Kidney epithelial cell (primary cell): ENCODE measurements at places on chromosomes 3 and 15.
A peak's percentile ranks its signal among the peaks of the same experiment; 100 is the strongest.

DNA sequence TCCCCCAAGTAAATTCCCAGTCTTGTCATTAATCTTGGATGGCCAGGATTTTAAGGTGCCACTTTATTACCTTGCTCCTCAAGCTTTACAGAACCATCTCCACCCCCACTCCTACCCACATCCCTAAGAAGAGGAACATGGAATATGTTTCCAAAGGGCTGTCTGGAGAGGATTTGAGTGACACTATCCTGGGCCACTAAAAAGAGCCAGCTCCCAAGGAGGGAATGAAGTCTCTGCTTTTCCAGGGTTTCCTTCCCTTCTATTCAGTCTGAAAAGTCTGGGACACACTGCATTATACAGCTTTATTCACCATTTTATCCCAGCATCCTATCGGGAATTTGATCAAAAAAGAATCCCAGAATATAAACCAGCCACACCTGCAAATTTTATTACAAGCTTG, 35.6 kb upstream of the MECOM start:
- no peak for DNase-seq

DNA sequence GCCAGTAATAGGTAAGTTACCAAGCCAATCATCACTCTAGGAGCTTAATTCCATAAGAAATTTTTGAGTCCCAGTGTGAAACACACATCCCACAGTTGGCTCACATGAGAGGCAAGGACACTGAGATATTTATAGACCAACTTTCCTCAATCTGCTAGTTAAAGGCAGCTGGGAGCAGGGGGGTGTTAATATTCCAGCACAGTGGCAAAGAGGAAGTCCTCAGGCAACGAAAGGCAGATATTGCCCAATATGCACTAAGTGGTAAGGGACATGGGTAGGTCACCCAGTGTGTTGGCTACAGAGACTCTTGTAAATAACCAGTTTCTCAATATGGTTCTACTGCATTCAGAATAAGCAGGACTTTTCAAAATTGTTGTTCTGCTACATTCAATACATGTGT, 61.0 kb downstream of the TOP2B start:
- no peak for DNase-seq

GRCh38 chr15:78695046-78695671, 54.1 kb upstream of the CHRNB4 start:
- no peak for DNase-seq

DNA sequence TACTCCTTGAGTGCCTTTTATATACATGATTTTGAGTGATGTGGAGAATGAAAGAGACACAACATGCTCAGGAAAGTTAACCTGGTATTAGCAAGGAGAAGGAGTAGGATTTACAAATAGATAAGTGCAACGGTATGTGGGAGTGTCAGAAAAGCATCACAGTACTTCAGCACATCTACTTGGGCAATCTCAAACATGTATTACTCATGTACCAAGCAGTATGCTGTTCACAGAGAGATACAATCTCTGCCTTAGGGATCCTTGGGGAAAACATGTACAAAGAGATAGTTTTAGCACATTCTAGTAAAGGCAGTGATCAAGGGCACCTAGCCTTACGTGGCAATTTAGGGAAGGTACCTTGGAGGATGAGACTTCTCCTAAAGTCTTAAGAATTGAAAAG, 146.5 kb downstream of the FILIP1L start:
- no peak for DNase-seq

- no peak for DNase-seq
These were observed 44.4 kb upstream of the RSL24D1 start for GRCh38 chr15:55241186-55241585.

- DNase-seq = no peak
These were observed 665 bp downstream of the GLB1 start for GRCh38 chr3:33096093-33096868.

DNA sequence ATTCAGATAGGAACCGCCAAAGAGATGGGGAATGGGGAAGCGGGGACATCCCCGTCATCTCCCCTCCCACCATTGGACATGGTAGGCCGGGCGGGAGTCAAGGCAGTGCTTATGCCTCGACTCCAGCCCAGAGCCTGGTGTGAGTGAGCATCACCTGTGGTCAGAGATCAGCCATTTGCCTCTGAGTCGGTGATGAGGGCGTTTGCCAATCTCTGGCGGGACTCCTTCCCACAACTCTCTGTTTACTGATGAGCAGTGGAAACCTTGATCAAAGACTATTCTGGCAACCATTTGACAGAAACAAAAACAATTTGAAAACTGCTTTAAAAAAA, 63.9 kb upstream of the HES1 start:
- DNase-seq = no peak

DNA sequence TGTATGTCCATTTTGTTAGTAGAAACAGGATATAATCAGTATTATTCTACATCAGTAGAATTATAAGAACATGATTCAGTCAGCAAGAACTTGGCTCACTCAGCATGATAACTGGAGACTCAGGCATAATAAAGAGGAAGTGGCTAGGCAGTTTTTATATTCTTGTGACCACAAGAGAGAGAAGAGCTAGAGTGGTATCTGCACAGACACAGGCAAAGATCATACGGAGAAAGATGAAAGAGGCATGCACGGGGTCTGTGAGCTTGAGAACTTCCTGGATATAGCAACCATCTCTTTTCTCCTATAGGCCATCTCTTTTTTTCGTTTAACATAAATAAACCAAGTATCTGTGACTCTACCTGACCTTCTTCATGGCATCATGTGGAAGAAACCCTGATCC, 46.8 kb downstream of the MYO5A start:
- DNase-seq = peak; percentile 52

GRCh38 chr3:8460050-8460708, 41.4 kb upstream of the LMCD1 start:
- DNase-seq = no peak

GRCh38 chr15:43508991-43509659, 8.3 kb upstream of the MAP1A start:
- DNase-seq = no peak

DNA sequence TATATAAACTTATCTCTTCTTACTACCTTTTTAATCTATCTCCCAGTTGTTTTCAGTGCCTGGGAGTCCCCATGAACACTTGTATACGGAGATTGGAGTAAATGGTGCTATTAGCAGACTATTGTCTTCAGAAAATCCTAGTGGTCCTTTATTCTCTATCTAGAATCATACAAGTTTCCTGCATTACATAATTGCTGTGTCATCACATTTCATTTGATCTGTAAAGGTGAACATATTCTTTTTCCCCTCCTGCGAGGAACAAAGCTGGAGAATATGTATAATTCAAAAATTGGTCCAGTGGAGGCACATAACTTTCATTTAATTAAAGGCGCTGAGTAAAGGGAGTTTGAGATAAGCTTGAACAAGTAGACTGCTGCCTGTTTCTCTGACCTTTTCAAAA, 324.8 kb downstream of the FEZF2 start:
- DNase-seq = no peak

GRCh38 chr3:69791106-69791505, 51.8 kb downstream of the MITF start:
- DNase-seq = no peak

DNA sequence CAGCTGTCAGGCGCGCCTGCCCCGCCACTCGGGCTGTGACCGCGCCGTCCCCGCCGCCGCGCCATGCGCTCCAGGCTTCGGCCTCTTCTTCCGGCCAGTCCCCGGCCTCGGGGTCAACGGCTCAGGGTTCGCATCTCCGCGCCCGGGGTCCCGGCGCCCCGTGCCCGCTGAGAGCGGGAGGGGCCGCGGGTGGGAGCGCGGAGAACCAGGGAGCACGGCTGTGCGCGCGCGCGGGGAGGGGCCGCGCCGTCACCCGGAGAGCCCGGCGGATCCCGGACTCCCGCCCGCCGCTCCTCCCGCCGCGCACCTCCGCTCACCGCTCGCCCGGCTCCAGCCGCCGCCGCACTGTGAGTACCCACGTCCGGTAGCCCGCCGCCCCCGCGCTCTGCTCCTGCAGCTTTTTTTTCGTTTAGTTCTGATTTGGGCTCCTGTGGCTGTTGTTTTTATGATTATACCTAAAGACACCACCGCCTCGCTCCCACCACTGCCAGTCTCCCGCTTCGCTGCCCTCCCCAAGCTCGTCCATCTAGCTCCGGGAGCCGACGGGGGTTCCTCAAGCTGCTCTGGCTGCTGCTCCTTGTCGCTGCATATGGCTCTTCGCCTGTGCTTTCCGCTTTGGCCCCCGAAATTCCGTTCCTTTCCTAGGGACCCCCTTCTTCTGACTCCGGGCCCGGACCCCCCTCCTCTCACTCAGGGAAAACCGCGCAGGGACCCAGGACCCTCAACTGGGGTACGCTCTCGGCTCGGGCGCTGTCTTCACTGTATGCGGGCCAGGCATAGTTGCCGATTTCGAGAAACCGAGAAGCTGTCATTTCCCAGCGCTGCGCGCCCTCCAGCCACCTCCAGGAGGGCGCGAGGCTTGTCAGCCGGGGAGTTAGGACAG, 1.8 kb upstream of the SKOR1 start:
- no peak for DNase-seq

- DNase-seq = no peak
These were observed 66.5 kb downstream of the CDAN1 start for GRCh38 chr15:42670451-42670850.

- peak; percentile 21 for DNase-seq
These were observed 87.2 kb downstream of the OPA1 start for GRCh38 chr3:193680220-193680619.

- no peak for DNase-seq
These were observed 45.7 kb downstream of the SLC6A6 start for GRCh38 chr3:14448063-14448462.

DNA sequence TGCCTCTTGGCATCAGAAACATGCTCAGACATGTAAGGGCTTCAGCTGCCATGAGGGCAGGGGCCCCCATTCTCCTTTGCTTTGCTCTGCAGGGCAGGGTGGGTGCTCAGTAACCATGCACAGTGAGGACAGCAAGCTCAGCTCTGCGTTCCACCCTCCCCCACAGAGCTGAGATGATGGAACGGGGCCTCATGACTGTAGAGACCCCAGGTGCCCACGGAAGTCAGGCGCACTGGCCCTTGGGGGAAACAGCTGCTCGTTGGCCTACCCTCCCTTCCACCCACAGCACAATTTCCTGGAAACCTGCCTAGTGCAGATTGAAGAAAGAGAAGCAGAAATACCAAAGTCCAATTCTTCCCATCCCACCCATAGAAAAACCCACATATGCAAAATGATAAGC, 10.5 kb downstream of the CTXND1 start:
- DNase-seq = no peak

- DNase-seq = no peak
These were observed 231.1 kb downstream of the GBE1 start for GRCh38 chr3:81530180-81530939.

DNA sequence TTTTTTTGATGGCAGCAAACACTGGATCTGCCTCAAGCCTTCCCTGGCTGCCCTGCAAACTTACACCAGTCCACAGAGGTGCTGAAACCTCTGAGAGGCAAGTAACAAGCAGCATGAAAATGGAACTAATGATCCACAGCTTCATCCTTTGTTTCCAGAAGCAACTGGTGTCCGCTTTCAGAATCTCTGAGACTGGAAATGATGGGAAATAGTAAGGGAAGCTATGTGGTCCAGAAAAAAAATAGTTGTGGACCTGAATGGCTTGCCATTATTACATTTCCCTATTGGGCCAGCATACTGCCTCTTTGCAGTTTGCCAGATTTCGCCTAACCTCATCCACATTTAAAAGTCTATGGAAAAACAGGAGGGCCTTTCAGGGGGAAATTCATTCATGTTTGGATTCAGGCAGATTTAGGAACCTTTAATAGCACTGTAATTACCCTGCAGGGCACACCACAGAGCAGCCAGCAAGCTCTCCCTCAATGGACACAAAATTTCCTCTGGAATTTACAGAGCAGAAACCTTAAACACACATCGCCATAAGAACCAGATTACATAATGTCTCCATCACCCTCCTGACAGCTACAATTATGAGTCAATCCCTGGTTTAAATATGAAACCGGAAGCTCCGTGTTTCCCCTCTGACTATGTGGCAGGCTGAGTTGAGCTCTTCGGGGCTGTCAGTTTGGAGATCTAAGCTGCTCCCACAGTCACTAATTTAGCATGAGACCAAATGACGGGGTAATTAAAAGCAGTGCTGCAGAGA, 134.4 kb downstream of the TMCO5A start:
- DNase-seq = no peak

GRCh38 chr3:10495003-10495402, 10.4 kb downstream of the ATP2B2 start:
- DNase-seq = no peak

DNA sequence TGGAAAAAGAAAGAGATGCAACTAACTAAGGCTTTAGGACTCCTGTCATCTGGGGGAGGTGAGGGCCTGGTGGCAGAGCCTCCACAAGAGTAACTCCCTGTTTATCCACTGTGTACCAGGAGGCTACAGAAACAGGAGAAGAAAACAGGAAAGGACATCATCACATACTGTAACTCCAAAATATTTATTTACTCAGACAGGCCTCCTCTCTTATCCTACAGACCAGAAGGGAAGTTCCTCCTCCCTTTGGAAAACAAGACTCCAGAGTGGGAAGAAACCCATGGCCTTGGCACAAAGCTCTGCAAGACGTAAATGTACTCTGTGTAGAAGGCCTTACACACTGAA, 40.1 kb upstream of the AKAP13 start:
- DNase-seq = no peak

DNA sequence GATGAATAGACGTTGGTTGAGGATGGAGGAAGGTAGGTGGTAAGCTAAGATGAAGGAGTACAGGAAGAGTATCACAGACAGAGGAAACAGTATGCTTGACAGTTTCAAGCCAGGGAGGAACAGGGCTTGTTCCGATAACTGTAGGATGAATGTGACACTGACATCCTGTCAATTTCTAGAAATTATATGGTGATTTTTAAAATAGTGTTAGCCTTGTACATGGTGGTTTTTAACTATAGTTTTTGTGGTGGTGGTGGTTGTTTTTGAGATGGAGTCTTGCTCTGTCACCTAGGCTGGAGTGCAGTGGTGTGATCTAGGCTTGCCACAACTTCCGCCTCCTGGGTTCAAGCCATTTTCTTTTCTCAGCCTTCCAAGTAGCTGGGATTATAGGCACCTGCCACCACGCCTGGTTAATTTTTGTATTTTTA, 92.8 kb downstream of the FNDC3B start:
- no peak for DNase-seq

DNA sequence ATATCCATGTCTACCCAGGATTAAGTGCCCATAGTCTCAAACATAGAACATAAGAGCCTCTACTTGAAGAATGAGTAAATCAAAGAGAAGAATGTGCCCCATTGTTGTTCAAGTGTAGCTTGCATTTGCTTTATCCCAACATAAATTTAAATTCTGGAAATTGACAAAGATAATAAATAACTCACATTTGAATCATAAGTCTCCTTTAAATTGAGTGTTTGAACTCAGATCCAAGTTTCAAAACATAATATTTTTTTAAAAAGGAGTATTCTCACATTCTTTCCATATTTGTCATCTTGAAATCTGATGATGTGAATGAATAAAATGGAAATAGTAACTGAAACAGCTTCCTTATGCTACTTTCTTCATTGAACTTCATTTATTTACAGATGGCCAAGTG, 135.2 kb downstream of the MECOM start:
- no peak for DNase-seq
